ENCODE measurements at places on chromosomes 11 and 22.

DNA sequence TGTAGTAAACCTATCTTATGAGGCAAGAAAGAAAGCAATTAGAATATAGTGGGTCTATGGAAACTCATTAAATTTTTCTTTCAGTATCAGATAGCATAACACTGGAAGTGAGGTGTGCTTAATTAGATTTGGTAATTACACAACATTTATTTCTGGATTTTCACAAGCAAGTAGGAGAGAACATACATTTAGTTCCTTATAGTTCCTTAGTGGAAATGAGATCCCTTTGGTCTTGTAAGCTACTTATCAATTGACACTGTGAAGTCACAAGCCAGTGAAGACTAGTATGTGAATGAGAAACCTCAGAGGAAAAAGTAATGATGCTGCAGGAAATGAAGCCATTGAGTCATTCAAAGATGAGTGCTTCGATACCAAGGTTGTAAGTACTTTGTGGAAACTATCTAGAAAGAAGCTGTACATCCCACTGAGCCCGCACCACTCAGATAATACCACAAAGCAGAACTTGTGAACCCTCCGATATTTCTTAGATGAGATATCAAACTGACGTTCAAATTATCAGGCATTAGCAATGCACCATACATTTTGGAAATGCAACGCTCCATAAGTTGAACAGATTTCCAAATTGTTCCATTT is 53.5 kb downstream of the ENTHD1 start:
- DNase-seq, result no peak

DNA sequence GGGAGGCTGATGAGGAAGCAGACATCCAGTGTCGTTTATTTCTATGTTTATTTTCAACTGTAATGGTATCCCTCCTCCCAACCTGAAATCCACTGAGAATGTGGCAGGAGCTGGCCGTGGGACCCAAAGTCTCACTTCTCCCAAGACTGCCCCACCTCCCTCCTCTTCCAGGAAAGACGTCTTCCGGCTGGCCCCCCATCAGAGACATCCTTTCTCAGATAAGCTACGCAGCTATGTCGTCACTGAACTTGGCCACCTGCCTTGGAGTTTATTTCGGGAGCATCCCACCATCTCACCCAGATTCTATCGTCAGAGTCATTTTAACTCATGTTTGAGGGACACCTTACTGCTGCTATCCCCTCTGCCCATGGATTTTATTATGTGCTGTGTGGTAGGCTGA is 13.9 kb downstream of the TMEM184B start:
- no peak for DNase-seq

- DNase-seq, result no peak
These were observed 80.8 kb downstream of the SHANK2 start for GRCh38 chr11:71171576-71171975.

GRCh38 chr11:57340039-57340615 is 2.0 kb downstream of the P2RX3 start:
- no peak for DNase-seq

GRCh38 chr11:19845626-19846025 is 133.0 kb downstream of the NAV2 start:
- DNase-seq, result no peak

DNA sequence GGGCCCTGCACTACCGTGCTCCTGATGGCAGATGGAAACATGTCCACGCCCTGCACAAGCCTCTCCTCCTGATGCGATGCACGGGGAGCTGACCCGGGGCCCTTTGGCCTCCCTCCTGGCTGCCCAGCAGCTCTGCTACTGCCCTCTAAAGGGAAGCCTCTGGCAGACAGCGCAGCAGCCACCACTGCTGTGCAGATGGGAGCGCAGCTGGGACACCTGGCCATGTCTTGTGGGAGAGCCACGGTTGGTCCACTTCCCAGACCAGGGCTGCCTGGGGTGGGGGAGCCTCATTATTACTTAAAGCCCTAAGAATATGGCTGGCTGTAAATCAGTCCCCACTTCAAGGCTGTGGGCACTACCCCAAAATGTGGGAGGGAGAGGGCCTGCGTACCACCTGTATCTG is 38.3 kb downstream of the TBX1 start:
- no peak for DNase-seq

DNA sequence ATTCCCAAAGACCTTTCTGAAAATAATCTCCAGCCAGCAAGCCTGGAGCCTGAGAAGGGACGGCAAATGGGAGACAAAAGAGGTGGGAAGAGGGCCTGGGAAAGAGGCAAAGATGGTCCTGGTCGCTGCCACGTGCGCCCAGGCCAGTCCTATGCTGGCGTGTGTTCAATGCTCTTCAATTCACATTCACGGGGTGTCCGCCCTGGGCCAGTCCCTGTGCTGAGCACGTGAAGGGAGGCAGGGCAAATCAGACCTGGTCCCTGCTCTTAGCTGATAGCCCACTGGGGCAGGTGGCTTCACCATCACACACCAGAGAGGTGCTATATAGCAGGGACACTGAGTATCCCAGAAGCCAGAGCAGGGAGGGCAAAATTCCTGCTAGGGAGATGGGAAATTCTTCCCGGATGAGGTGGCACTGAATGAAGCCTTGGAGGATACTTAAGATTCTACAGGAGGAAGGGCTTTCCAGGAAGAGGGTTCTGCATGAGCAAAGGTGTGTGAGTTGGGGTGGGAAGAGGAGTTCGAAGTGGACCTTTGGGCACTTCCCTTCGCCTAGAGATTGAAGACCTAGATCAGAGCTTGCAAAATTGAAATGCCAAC is 148.2 kb downstream of the CHST1 start:
- no peak for DNase-seq

- no peak for DNase-seq
These were observed 34.7 kb downstream of the RNF169 start for GRCh38 chr11:74783241-74783871.

DNA sequence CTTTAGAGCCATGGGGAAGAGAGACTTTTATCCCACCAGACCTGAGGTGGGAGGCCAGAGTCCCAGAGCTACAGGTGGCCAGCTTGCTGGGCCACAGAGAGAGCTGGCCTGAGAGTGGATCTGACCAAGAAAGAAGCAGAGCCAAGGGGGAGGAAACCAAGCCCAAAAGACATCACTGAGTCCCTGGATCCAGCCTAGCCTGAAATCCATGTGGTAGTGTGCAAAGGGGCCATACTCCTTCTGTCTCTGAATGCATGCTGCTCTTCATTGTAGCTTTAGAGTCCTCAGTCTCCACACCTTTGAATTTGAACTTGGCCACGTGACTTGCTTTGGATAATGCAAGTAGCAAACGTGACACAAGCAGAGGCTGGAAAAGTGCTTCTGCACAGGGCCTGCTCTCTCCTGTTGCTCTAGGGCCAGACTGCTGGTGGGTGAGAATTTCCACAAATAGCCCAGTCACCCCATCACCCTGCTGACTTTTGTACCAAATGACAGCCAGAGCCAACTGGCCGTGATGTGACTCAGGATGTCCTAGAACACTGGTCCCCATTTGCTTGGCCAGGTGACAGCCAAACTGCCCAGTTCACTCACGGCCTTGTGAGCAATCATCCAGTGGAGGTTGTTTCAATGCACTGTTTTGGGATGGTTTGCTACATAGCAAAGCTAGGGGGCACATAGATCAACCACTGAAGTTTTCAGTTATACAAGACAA is 93.6 kb downstream of the DHCR7 start:
- no peak for DNase-seq

DNA sequence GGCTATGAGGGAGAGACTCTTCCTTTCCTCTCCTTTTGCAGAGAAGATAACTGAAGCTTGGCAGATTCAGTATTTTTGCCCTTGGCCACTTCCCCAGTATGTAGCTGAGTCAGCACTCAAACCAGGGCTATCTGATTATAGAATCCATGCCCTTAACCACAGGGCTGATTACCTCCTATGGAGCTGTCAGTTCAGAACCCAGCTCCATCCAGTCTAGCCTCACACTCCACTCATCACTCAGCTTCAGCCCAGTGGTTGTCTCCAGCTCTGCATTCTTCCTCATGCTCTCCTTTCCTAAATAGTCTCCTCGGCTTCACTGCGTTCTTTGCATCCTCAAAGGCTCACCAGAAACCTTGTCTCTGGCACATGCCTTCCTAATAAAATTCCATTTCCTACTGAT is 151.6 kb upstream of the BLID start:
- DNase-seq, result no peak

GRCh38 chr11:95415837-95416304 is 184.9 kb upstream of the SESN3 start:
- no peak for DNase-seq

GRCh38 chr11:85826116-85826855 is 15.3 kb upstream of the SYTL2 start:
- no peak for DNase-seq

GRCh38 chr11:15783619-15784018 is 572.7 kb downstream of the SOX6 start:
- DNase-seq, result no peak

DNA sequence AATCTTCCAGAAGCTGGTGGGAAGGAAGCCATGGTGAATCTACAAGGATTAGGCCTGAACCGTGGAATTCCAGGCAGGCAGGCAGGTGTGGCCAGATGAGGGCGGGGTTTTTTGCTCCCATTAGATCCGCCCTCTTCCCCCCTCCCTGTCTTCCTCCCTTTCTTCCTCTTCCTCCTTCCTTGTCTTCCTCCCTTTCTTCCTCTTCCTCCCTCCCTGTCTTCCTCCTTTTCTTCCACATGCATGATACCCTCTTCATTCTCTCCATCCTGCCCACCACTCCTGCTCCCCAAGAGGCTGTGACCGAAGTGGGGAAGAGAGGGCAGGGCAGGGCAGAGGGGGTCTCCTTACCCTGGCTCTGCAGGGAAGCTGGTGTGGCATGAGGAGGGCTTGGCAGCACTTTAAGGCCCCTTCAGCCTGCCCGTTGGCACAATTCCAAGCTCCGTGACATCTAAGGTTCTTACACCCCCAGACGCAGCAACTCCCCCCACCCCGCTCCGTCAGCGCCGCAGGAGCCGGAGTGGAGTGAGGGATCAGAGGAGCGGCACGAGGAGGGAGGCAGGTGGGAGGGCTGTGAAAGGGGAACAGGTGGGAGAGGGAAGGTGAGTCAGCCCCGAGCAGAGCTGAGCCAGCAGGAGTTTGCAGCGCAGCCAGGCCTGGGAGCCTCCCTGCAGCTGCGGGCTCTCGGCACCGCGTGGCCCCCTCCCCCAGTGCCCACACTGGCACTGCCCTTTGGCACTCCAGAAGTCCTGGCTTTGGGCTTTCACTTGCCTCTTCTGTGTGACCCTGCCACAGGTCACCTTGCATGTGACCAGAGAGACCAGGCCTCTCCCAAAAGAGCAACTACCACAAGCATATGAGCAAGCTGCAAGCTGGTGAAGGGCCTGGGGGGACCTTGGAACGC is 32.1 kb downstream of the KCNJ4 start:
- DNase-seq, result peak; percentile 24

DNA sequence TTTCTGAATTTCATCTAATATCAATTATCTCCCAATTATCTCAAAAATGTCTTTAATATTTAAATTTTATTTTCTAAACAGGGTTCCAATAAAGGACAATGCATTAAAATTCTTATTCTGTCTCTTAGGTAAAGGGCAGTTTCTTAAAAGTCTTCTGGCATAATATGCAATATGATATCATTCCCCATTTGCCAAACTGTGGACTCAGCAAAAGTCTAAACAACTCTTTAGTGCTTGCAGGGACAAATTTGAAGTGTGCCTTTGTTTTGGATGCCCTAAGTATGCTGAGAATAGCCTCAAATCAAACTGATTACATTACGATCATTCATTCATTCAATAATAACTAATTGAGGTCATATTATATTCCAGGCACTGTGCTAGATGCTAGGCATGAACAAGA is 281.0 kb upstream of the KIRREL3 start:
- DNase-seq, result no peak

- no peak for DNase-seq
These were observed 86.0 kb upstream of the GRIK4 start for GRCh38 chr11:120425527-120425926.

DNA sequence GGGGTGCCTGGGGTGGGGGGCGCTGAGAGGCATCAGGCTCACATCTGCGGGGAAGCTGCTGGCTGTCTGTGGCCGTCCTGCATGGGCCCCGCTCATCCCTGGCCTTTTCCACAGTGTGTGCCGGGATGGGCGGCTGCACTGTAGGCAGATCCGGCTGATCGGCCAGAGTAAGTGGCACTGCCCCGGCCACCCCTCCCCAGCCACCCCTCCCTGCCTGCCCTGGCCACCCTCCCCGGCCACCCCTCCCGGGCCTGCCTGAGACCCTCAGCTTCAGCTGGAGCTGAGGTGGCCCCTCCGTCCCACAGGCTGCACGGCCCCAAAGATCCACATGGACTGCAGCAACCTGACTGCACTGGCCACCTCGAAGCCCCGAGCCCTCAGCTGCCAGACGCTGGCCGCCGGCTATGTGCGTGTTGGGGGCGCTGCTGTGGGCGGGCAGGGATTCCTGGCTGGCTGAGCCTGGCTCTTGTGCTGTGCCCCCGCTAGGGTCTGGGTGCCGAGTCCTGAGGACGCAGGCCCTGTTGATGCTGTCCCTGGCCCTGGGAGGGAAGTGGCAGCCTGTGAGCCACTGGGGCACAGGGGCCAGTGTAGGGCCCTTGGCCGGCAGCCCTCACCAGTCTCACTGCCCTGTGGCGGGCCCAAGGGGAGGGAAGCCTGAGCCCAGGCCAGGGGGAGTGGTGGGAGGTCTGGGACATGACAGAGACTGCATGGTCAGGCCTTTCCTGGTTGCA is 10.9 kb downstream of the MUC2 start:
- DNase-seq, result no peak

GRCh38 chr11:1928891-1929541 is 9.5 kb downstream of the TNNT3 start:
- no peak for DNase-seq

GRCh38 chr11:69658626-69659450 is 16.3 kb downstream of the LTO1 start:
- no peak for DNase-seq

DNA sequence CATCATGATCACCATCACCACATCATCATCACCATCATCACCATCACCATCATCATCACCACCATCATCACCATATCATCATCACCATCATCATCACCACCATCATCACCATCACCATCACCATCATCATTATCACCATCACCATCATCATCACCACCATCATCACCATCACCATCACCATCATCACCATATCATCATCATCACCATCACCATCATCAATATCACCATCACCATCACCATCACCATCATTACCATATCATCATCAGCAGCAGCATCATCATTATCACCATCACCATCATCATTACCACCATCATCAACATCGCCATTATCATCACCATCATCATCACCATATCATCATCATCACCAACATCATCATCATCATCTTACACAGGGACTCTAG is 351.1 kb downstream of the MIAT start:
- DNase-seq, result no peak

DNA sequence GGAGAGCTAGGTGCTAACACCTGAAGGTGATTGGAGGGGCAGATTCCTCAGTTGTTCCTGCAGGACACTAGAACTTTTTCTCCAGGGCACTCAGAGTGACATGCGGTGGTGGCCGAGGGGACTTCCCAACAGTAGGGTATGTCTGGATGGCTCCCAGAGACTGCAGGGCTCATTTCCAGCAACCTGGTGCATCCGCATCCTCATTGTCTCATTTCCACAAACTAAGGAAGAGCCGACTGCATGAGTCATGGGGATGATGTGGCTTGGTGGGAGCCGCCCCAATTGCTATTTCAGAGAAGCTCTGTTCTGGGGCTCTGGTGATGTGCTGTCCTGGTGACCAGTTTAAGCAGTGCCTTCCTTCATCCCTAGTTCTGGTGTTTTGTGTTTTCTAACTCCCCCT is 2.8 kb upstream of the ROBO4 start:
- DNase-seq, result peak; percentile 41
